NCI-H1436 (cell line): ENCODE measurements at places on chromosomes 3 and 15.

DNA sequence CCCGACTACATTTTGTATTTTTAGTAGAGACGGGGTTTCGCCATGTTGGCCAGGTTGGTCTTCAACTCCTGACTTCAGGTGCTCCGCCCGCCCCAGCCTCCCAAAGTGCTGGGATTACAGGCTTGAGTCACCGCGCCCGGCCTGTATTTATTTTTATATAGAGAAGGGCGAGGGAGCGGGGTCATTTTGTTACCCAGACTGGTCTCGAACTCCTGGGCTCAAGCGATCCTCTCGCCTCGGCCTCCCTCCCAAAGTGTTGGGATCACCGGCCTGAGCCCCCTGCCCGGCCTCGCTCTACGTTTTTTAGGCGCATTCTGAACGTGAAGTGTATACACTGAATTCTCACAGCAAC lies 514 bp upstream of the PPP4R2 start:
- no peak for DNase-seq

- DNase-seq: no peak
These were observed 43.9 kb downstream of the NSMCE3 start for GRCh38 chr15:29225534-29226234.

DNA sequence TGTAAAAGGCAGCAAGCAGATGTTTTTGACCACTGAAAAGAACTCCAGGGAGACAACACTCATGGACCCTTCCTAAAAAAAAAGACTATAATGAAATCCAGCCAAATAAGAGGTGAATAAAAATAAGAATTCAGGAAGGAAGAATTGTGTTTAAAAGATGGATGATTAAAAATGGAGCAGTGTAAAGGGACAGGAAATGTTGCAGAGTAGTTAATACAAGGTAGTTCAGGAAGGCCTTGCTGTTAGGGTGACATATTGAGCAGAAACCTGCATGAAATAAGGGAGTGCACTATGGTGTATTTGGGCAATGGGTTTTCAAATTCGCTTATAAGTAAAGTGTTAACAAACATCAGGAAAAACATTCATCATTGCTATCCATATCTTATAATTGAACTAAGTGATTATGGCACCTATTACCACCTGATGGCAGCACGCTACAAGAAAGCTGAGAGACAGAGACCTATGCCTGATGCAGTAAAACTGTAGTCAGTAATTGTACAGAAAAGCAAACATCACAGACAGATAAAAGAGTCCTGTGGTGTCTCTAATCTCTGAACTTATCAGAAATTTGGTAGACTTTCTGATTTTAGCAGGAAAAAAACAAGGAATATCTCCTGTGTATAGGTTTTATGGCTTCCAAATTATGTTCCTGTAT lies 5.8 kb upstream of the DBR1 start:
- DNase-seq: peak; percentile 30

GRCh38 chr3:12954891-12955650 lies 113.7 kb upstream of the RPL32 start:
- DNase-seq: peak; percentile 7

DNA sequence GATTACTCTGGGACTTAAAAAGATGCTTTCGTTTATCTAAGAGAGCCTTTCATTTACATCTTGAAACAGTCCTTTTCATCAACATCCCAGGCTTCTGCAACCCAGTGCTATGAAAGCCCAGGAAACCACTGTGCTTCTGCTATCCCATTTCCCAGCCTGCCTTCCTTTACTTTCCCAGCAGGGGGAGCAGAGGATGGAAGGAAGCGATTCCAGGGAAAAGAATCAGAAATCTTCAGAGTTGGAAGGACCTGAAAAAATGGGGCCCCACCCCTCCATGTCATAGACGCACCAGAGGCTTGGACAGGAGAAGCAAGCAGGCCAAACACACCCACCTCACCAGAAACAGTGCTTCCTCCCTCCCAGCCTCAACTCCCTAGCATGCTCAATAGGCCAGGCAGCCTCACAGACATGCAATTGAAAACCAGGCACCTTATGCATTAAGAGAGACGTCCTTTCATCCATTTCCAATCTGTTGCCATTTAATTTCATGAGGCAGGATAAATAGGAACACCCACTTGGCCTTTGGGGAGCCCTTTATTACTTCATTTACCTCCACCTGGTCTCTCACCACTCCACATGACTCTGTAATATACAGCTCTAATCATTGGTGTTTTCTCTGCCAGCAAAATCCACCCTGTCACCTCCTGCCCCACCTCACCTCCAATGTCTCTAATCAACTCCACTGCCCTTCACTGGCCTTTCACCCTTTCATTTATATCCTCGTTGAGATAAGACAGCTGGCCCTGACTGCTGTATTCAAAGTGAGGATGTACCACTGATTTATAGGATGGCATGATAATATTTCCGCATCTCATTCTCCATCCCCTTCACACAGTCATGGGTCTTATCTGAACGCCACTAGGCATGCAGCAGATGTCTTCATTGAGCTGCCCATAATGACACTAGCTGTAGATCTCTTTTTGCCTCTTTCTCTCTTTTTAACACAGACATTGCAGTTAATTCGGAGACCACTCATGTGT lies 583.9 kb downstream of the NTRK3 start:
- DNase-seq: no peak

DNA sequence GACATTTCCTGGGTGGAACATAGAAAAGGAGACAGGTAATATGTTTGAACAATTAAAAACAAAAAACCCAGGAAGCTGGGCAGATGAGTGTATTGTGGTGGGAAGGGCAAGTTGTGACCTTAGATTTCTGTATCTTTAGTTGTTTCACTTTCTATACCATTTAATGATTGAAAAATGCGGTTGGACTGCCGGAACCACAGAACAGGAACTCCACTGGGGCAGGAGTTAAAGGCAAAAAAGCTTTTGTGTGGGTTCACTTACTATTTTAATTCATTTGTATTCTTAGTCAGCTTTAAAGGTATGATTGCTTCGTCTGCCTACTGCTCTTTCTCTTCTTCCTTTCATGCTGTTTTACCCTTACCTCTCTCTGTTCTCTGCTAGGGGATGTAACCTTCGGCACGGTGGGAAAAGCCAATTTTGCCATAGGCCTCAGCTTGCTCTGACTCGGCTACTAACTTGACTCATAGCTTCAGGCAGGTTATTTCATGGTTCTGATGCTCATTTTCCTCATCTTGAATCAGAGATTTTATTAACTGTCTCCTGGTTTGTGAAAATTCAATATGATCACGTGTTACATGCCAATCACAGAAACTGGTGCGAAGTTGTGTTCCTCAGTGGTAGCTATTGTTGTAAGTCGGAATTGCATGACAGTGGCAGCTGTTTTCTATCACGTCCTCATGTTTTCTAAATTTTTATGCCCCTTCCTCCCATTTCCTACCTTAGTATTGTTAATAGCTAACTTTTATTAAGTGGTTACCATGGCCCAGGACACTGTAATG lies 1.6 kb upstream of the MCTP2 start:
- DNase-seq: no peak

DNA sequence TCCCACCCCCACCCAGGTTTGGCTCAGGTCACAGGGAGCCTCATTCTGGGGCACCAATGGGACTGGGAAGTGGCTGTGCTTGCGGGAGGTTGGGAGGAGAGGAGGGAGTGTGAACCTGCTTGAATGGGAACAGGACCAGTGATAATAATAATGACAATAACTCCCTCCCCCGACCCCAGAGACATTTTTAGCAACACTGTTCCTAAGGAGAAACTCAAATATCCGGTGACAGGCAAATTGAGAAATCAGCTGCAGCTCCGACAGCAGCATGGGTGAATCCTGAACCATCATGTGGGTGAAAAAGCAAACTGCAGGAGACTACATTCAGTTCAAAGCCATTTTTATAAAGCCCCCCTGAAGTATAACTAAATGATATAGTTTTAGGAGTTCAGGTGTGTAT lies 11.6 kb upstream of the RPL29 start:
- no peak for DNase-seq

DNA sequence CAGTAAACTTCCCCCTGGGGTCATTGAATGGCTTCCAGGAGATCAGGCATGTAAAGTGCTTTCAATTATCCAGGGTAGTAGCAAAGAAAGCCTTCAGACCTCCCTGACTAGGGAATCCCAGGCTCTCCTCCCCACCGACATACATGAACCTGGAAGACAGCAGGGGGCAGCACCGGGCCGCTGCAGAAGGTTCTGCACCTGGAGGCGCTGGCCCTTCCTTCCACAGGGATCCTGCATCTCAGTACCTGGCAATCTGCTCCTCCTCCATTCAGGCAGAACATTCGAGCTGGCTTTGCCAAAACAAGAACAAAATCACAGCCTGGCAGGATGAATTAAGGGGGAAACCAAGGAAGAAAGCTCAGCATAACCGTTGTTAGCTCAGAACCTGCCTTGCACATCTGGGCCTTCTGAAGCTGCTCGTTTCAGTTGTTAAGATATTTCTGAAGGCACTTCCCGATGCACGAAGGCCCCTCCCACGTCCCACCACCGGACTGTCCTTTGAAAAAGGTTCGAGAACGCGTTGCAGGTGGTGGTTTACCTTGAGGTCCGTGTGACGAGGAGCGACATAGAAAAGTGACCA lies 237.7 kb downstream of the SLCO3A1 start:
- no peak for DNase-seq

DNA sequence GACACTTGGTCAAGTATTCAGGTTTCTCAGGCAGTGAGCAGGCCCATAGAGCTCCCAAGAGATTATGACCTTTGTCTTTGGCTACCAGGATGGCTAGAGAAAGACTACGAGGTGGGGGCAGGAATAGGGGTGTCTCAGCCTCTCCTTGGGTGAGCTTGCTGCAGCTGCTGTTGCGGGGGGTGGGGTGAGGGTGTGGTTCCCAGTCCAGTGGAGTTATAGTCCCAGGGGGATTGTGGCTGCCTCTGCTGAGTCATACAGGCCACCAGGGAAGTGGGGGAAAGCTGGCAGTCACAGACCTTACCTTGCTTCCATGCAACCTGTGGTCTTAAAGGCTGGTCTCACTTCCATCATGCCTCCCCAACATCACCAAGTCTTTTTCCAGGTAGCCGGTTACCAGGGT lies 31.7 kb downstream of the ATP2C1 start:
- DNase-seq: peak; percentile 16

DNA sequence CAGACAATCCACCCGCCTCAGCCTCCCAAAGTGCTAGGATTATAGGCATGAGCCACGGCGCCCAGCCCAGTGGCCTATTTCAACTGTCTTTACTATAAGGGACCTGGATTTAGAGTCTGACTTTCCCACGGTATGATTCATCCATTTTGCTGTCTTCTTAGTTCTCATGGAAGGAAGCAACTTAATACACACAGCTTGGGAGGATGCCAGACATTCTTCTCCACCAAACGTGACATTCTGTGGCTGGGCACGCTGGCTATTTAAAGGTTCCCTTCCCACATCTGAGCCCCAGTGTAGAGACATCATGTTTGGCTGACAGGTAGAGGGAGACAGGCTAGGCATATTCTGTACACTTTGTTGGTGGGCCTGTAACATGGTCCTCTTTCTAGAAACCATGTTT lies 26.2 kb downstream of the FAM43A start:
- no peak for DNase-seq

DNA sequence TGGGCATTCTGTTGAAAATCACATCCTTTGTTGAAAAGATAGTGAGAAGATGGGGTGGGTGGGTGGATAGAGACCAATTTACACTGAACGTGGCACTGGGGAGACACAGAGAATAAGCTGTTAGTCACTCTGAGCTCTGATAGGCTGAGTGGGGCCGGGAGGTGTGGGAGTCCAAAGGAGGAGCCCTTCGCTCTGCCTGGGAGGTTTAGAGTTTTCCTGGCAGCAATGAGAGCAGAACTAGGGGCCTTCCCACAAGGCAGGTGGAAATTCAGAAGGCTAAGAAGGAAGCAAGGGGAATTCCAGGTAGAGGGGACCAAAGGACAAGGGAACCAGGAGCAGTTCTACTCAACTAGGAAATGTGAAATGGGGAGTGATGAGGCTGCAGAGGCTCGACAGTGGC lies 272.7 kb downstream of the RPLP1 start:
- DNase-seq: no peak

GRCh38 chr3:176595307-176595706 lies 602.0 kb downstream of the TBL1XR1 start:
- no peak for DNase-seq

- no peak for DNase-seq
These were observed 59.9 kb downstream of the SUCNR1 start for GRCh38 chr3:151933234-151933853.

DNA sequence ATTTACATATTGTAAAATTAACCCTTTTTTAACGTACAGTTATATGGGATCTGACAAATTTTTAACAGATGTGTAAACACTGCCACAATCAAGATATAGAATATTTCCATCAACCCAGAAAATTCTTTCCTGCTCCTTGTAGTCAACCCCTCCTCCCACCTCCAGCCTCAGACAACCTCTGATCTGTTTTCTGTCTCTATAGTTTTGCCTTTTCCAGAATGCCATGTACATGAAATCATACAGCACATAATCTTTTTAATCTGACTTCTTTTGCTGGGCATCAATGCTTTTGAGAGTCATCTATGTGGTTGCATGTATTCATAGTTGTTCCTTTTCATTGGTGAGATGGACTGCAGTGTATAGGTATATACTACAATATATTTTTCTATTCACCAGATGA lies 153.0 kb downstream of the SMAD6 start:
- no peak for DNase-seq

- DNase-seq: no peak
These were observed 301.4 kb downstream of the GABRG3 start for GRCh38 chr15:27272427-27272826.

- no peak for DNase-seq
These were observed 58.8 kb upstream of the PRR23C start for GRCh38 chr3:139103484-139103883.

DNA sequence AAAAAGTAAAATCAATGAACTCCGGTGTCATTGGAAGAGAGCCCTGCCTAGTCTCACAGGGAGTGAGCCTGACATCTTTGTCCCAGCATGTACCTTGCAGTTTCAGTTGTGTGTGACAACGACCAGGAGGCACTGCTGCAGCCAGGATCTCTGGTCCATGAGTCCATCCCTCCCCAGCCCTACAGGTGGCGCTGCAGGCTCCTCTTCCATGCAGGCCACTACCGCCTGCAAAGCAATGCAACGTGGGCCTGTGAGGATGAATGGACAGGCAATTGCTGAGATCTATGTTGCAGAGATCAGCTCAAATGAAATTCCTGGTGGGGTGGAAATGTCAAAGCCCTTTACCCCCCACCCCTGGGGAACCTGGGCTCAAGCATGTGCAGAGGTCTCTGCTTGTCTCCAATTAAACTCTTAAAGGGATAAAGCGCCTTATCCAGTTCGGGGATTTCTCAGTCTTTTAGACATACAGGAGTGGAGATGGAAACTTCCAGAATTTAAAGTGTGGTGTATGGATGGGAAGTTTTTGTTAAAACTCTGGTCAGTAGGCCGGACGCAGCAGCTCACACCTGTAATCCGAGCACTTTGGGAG lies 35.8 kb downstream of the TKT start:
- peak; percentile 40 for DNase-seq

GRCh38 chr3:72054976-72055375 lies 270.0 kb upstream of the PROK2 start:
- DNase-seq: no peak

- no peak for DNase-seq
These were observed 284.1 kb downstream of the ZBBX start for GRCh38 chr3:167095976-167096375.

- no peak for DNase-seq
These were observed 121.5 kb downstream of the XXYLT1 start for GRCh38 chr3:195149292-195150030.
